Activated CD8-positive, alpha-beta memory T cell treated with anti-CD3 and anti-CD28 coated beads, Interleukin-2, amount 10 ng/mL, durations not matched to agents 7 days and 5 days (primary cell): ENCODE measurements at places on chromosomes 11 and 22. TPM values are rescaled to one million over a fixed set of nuclear protein-coding genes. Genes with fewer than 3 reads are reported as not detected.

DNA sequence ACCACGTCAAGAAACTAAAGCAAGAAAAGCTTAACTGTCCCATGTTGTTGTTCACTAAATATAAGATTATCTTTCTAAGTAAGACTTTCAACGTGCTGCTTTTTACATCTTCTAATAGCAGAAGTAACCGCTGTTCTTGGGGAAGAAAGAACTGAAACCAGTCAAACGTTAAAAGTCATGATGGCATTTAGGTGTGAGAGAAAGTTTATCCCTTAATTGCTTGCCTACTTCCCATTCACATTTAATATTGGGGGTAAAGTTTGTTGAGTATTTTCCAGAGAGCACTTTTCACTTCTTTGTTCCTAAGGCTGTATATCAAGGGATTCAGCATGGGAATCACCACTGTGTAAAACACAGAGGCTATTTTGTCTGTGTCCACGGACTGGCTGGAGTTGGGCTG lies 970 bp downstream of the OR5B21 start:
- H3K36me3 ChIP-seq = peaks cover 21% of the 10 kb centered on the region
- H3K4me3 ChIP-seq = no peak overlapping the region
- DNase-seq = no peak
- H3K27ac ChIP-seq = no peak overlapping the region
- peaks cover 2% of the 10 kb centered on the region for H3K4me1 ChIP-seq
- no peaks in the 10 kb centered on the region for H3K27me3 ChIP-seq

DNA sequence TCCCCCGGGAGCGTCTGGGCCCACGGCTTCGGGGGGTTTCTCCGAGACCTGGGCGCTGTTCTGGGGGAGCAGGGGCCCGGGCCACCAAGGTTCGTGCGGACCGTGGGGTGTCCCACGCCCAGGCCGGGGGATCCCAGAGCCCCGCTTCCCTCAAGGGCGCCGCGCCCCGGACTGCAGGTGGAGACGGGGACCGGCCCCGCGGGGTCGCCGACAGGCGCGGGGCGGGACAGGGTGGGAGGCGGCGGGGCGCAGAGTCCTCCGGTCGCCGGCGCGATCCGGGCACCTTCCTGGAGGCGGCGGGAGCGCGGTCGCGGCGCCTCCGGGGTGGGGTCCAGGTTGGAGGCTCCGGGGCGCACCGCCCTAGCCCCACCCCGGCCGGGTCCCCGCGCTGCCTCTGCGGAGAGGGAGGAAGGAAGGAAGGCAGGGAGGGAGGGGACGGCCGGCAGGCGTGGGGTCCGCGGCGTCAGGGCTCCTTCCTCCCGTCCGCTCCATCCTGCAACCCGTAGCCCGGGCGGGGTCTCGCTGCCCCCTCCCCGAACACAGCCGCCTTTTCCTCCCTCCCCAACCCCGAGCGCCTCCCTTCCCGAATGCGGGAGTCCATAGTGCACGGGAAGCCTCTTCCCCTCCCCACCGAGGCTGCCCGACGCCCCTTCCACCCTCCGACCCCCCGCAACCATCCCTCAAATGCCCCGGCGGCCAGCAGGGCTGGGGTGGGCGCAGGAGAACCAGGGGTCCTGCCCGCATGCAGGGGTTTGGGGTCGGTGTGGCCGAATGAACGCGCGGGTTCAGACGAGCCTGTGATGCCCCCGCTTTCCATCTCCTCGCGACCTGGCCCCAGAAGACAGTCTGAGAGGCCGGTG lies 4.3 kb upstream of the ZBED4 start:
- H3K4me1 ChIP-seq = peaks cover 19% of the 10 kb centered on the region
- no peaks in the 10 kb centered on the region for H3K36me3 ChIP-seq
- no peak for DNase-seq
- H3K27me3 ChIP-seq = peaks cover 45% of the 10 kb centered on the region
- no peak overlapping the region for H3K27ac ChIP-seq

DNA sequence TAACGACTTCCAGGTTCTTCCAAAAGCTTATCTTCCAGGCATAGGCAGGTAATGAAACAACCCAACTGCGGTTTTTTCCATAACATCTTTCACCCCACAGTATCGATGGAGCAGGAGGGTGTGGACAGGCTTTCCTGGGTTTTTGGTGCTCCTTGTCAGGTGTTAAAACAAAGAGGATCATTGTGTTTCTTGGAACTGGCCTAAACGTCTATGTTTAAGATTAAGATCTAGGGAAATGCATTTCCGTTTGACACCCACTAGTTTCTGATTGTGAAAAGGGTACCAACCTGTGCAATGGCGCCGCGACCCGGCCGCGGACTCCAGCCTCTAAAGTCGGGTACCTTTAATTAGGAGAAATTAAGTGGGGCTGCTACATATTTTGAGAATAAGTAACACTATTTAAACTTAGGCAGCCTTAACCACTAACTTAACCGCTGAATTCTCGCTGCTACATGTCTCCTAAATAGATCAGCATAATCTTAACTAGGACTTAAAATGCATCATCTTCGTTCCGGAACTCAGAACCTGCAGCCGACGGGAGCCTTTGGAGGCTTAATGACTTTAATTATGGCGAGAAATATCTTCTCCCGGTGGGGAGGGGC lies 31.5 kb downstream of the C22orf31 start:
- H3K27me3 ChIP-seq = peaks cover 77% of the 10 kb centered on the region
- H3K4me3 ChIP-seq = no peak overlapping the region
- DNase-seq = no peak
- H3K27ac ChIP-seq = no peak overlapping the region
- H3K4me1 ChIP-seq = peaks cover 10% of the 10 kb centered on the region

GRCh38 chr11:34055218-34056000 lies 3.9 kb downstream of the CAPRIN1 start:
- no peaks in the 10 kb centered on the region for H3K27me3 ChIP-seq
- peaks cover 47% of the 10 kb centered on the region for H3K4me1 ChIP-seq
- H3K36me3 ChIP-seq = peaks cover 43% of the 10 kb centered on the region
- H3K27ac ChIP-seq = no peak overlapping the region
- H3K4me3 ChIP-seq = peak overlapping the region; percentile 42

DNA sequence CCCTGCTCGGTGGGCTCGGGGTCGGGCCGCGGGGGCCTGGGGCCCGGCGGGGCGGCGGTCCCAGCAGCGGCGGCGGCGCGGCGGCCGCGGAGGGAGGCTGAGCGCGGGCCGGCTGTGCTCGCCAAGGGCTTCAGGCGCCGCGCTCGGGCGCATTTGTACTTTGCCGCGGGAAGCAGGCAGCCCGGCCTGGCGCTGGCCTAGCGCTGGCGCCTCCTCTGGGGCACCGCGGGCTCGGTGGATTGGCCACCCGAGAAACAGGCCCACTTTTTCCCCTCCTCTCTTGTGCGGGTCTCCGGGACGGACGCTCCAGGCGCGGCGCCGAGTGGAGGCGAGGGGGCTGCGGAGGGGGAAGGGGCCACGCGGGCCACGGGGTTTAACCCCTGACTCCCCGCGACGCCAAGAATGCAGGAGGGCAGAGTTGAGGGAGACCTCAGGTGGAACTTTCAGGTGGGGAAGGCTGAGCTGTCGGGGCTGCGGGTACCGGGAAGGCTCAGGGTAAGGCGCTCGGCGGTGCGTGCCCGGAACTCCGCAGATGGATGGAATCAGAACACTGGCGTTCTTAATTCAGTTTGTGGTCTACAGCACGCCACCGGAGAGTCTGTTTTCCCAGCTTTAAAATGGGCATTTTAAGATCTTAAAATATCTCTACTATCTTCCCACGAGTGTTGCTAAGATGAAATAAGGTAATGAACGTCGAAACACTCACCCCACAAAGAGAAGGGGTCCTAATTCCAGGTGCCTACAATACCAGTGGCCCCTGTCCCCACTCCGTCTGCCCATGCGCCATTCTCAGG lies at the start of gene CHRDL2:
CHRDL2 (minus strand) TSS at position 126 of the 794 bp plus-strand sequence. CDS start 538 bp downstream, outside the sequence.
- H3K4me3 ChIP-seq = no peak within 1 kb of the TSS
- peaks cover 68% of the 10 kb centered on the region for H3K27me3 ChIP-seq
- H3K27ac ChIP-seq = no peak within 1 kb of the TSS
- no peaks in the 10 kb centered on the region for H3K36me3 ChIP-seq
- H3K4me1 ChIP-seq = peaks cover 3% of the 10 kb centered on the region

- no peak overlapping the region for H3K27ac ChIP-seq
- H3K36me3 ChIP-seq = no peaks in the 10 kb centered on the region
- H3K27me3 ChIP-seq = peaks cover 21% of the 10 kb centered on the region
- no peak overlapping the region for H3K4me3 ChIP-seq
These were observed 5.9 kb upstream of the OR52L1 start for GRCh38 chr11:5992604-5993251.

DNA sequence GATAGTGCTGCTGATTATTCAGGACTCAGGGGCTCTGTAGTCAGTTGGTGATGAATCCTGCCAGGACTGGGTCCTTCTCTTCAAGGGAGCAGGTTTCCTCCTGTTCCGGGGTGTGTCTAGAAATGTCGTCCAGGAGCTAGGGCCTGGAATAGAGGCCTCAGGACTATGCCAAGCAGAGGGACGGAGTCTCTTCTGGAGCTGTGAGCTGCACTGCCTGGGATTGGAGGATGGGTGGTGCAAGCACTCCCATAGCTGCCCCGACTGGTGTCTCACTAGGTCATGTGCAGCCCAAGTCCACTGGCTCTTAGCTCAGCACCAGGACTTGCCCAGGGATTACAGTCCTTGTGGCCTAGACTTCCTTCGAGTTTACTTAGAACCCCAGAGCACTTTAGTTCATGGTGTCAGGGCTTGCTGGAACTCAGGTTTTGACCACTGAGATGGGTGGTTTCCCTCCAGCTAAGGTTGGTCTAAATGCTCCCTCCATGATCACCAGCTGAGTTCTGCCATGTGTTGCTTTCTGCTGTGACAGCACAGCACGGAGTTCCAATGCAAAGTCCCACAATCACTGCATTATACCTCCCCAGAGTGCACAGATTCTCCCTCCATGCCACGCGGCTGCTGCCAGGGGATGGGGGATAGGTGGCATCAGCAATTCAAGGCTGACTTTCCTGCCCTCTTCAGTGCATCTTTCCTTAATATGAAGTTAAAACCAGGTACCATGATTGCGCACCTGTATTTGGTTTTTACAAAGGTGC lies 42.6 kb upstream of the SHANK2 start:
- H3K36me3 ChIP-seq = no peaks in the 10 kb centered on the region
- H3K4me3 ChIP-seq = no peak overlapping the region
- no peak for DNase-seq
- no peaks in the 10 kb centered on the region for H3K27me3 ChIP-seq
- H3K27ac ChIP-seq = no peak overlapping the region

GRCh38 chr11:110337570-110338193 lies 41.3 kb upstream of the RDX start:
- no peak overlapping the region for H3K4me3 ChIP-seq
- peak overlapping the region; percentile 32 for H3K27ac ChIP-seq
- peaks cover 43% of the 10 kb centered on the region for H3K36me3 ChIP-seq
- no peaks in the 10 kb centered on the region for H3K27me3 ChIP-seq
- peak; percentile 71 for DNase-seq

DNA sequence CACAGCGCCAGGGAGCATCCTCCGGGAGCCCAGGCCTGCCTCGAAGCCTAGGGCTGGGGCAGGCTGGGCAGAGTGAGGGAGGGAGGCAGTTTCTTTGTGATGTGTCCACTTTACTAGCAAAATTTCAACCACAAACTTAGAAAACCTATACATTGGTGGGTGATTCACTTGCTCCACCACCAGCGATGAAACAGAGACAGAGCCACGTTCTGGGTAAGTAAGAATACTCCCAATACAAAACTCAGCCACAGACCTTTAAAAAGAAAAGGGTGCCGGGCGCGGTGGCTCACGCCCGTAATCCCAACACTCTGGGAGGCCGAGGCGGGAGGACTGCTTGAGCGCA lies 22.3 kb downstream of the CDKN1C start:
- H3K4me3 ChIP-seq = no peak overlapping the region
- no peaks in the 10 kb centered on the region for H3K36me3 ChIP-seq
- no peak overlapping the region for H3K27ac ChIP-seq

The OR10A2 gene
- not detected for total RNA-seq

The ZC3H12C gene
- total RNA-seq = 2.8 TPM

The KRTAP5-10 gene
- not detected for total RNA-seq

The LDHAL6A gene
- not detected for total RNA-seq
